ENCODE measurements at places on chromosomes 16 and 17.

GRCh38 chr17:68544111-68544915 is 32.1 kb downstream of the PRKAR1A start:
- no peak for DNase-seq

GRCh38 chr16:85216522-85217375 is 104.5 kb upstream of the CIBAR2 start:
- no peak for DNase-seq

- DNase-seq: peak; percentile 51
Measured at GRCh38 chr17:75652934-75653549, 13.9 kb downstream of the RECQL5 start.

GRCh38 chr17:35284955-35285354 is 42.1 kb downstream of the SLFN5 start:
- DNase-seq: peak; percentile 6

DNA sequence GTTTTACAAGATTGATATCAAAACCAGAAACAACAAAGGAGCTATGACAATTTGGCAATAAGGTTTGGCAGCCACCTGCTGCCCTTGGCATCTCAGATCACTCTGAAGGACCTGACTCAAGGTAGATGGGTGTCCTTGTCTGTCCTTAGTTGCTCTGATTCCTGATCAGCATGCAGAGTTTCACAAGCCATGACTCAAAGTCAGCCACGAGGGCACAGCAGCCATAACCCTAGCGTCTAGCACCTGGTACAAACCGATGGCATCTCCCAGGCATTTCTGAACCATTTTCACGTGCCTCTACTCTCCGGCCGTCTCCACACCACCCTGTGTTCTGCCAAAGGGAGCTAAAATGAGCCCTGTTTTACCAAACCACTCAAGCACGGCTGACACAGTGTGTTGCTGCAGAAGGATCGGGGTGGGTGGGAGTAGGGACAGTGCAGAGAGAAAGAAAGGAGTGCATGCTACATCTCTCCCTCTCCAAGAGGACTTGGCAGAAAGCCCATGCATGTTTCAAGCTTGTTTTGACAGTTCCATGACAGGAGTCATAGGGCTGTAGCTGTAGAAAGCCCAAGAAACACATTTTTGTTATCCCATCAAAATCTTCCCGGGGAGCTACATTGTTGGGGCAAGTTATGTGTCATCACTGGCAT is 297.3 kb downstream of the ABCC12 start:
- DNase-seq: no peak

DNA sequence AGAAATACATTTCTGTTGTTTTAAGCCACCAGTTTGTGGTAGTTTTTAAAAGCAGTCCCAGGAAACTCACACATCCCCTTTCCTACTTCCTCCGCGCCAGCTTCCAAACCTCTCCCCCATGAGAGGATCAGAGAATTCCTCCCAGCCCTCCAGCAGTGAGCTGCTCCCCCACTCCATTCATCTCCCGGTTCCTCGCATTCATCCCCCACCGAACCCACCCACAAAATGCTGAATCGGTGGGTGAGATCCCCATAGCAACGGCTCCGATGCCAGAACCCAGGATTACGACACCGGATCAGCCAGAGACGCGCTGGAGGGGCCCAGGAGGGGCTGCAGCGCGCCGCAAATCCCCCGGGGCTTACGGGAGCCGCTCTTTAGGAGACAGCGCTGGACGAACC is 251.4 kb upstream of the RPL38 start:
- DNase-seq: peak; percentile 91

- no peak for DNase-seq
Measured at GRCh38 chr17:14585099-14585498, 284.2 kb downstream of the HS3ST3B1 start.

DNA sequence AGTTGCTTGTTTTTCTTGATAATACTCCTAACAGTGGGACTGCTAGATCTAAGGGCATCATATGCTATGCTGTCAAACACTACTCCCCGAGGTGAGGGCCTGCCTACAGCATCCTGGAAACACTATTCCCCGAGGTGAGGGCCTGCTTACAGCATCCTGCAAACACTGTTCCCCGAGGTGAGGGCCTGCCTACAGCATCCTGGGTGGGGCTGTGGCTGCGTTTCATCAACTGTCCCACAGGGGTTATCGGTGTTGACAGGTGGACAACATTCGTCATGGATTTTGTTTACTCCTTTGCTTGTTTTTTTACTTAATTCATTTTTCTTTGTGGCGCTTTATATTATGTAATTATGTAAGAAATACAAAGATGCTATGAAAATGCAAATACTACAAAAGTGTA is 22.5 kb downstream of the NPRL3 start:
- DNase-seq: no peak

DNA sequence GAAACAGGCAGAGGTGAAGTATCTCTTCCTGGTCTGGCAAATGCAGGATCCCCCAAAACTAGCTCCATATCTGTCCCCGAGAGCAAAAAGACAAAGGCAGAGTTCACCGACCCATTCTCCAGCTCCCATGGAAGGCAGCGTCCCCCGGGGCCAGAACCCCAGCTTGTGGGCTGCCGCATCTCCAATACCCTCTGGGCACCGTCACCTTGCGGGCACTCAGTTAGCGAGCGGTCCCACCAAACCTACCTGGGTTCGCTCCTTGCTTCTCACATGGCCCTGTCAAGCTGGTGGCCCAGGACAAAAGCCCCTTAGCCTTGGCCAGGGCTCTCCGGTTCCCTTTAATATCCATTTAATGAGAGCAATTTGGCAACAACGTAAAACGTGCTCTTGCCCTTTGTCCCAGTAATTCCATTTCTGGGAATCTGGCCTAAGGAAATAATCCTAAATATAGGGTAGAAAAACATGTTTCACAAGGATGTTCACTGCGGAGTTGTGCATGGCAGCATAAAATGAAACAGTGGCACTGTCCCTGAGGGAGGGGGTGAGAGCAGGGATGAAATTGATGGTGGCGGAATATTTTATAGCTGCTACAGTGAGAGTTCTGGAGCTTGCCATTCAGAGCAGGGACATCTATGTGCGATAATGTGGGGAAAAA is 157.1 kb downstream of the CMIP start:
- no peak for DNase-seq

DNA sequence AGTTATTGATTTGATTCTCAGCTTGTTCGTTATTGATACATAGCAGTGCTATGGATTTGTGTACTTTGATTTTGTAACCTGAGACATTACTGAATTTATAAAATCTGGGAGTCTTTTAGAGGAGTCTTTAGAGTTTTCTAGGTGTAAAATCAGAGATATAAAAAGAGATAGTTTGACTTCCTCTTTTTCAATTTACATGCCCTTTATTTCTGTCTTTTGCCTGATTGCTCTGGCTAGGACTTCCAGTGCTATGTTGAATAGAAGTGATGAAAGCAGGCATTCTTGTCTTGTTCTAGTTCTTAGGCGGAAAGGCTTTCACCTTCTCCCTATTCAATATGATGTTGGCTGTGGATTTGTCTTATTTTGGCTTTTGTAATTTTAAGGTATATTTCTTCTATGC is 106.2 kb downstream of the PHKB start:
- peak; percentile 25 for DNase-seq

DNA sequence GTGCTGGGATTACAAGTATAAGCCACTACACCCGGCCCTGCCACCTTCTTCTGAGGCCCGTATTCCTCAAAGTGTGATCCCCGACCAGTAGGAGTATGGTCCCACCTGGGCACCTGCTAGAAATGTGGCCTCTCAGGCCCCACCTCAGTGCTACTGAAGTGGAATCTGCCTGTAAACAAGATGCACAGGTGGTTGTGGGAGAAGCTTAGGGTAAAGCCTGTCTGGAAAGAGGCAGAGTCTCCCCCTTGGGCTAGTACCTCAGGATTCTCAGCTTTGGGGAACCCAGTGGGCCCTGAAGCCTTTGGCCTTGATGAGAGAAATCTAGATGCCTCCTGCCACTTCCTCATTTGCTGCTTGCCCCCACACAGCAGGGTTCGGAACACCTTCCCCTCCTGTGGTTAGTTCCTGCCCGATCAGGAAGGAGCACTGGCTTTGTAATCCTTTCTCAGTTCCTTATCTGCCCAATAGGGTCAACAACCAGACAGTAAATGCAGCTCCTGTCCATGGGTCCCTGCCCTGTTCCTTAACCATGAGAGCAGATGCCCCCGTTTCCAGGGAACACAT is 25.2 kb downstream of the TK2 start:
- DNase-seq: peak; percentile 99

GRCh38 chr17:46883871-46884520 is 32.6 kb downstream of the WNT9B start:
- DNase-seq: no peak

DNA sequence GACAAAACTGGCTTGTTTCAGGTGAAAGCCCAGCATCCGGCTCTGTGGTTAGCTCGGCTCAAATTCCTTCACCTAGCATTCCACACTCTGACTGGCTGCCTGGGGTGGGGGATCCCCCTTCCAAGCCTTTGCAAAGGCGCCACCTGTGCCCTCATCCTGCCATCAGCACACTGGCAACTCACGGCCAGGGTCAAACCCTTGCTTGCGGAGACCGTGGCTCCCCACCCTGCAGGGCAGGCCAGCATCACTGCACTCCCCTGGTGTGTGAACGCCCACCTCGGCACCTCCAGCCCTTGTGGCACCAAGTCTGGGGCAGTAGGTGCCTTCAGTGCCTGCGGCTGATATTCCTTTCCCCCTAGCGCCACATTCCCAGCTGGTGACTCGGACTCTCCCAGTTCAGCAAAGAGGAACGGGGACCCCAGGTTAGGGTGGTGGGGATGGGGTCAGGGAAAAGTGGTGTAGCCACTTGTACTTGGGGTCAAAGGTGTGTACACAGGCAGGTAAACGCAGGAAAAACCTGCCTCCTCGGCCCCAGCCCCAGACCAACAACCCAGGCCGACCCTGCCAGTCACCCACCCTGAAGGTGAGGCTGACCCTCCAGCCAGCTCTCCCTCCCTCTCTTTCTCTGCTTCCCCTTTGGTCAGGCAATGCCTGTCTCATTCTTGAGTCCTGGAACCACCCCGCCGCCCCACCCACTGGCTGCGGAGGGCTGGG is 1.1 kb downstream of the FLII start:
- no peak for DNase-seq

DNA sequence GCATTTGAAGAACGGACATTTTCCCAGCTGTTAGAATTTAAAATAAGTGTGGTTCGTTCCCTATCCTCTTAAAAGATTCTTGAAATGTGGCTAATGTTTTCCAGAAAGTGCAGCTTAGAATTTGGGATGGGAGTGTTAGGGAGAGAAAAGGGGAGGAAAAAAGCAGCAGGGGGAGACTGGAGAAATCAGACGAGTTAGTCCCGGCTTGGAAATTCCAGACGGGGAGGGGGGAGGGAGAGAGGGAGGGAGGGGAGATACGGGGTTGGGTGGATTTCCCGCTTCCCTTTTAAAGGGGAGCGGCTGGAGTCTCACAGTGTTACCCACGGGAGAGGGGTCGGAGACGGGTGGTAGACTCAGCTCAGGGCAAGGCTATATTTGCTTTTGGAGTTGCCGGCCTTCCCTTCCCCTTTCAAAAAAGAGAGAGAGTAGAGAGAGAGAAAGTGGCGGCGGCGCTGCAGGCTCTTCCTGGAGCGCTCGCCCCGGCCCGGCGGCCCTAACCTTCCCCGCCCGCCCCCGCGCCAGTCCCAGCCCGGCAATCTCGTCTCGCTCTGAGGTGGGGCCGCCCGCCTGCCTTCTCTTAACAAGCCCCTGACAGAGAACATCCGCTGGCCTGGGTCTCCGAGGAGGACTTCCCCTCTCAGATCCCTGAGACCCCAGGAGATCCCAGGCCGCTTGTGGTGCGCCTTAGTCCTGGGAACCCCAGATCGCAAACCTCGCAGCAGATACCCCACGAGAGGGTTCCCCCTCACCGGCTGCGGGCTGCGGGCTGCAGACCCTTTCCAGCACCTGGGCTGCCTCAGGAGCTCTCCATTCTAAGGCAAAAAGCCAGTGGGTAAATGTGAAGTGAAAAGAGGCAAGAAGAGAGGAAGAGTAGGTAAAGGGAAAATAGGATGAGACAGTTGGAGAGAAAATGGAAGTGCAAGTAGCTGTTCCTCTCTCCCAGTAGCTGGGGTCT is 6.6 kb downstream of the IGF2BP1 start:
- DNase-seq: no peak

DNA sequence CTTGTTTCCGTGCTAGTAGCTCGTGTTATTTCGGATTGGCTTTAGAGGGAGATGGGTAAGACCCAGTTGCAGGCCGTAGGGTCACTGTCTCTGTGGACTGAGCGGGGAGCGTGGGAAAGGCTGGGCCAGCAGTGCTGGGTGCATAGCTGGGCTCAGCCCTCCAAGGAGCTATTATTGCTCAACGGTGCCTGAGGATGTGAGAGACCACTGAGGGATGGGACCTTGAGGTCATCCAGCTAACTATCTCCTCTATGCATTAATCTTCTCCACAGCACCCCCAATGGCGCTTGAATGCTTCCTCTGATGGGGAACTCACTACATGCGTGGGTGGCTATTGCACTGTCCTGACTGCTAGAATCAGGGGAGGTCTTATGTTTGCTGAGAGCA is 126.1 kb upstream of the FOXF1 start:
- DNase-seq: peak; percentile 11

DNA sequence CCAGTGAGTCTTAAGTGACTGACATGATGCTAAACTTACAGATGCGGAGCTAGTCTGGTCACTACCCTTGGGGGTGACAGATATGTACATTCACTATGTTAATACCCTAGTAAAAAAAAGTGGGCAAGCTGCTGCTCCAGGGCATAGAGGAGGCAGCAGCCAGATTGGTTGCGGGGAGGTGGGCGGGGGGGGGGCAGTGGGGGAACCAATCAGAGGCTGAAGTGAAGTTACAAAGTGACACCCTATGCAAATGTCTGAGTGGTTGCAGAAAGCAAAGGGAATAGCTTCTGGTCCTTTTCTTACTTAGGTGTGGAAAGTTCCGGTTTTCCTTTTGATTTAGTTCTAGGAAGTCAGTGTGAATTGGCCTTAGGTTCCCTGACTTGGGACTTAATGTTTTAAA is 12.1 kb downstream of the NDEL1 start:
- DNase-seq: no peak

GRCh38 chr17:82114447-82114846 is 16.4 kb upstream of the FASN start:
- DNase-seq: no peak

GRCh38 chr17:76560036-76560876 is 20.4 kb downstream of the PRCD start:
- peak; percentile 29 for DNase-seq

GRCh38 chr17:42459256-42459800 is 650 bp downstream of the ATP6V0A1 start:
- DNase-seq: peak; percentile 51

GRCh38 chr17:39222866-39223834 is 2.6 kb downstream of the STAC2 start:
- no peak for DNase-seq

GRCh38 chr16:25110387-25110947 is 1.1 kb upstream of the LCMT1 start:
- DNase-seq: peak; percentile 33

GRCh38 chr16:78022347-78023060 is at the start of gene CLEC3A:
Gene CLEC3A (plus strand): TSS chr16:78022548. CDS start chr16:78022627, 79 bp downstream.
- no peak for DNase-seq

- peak; percentile 98 for DNase-seq
Measured at GRCh38 chr16:75064403-75065148, 52.0 kb downstream of the LDHD start.

DNA sequence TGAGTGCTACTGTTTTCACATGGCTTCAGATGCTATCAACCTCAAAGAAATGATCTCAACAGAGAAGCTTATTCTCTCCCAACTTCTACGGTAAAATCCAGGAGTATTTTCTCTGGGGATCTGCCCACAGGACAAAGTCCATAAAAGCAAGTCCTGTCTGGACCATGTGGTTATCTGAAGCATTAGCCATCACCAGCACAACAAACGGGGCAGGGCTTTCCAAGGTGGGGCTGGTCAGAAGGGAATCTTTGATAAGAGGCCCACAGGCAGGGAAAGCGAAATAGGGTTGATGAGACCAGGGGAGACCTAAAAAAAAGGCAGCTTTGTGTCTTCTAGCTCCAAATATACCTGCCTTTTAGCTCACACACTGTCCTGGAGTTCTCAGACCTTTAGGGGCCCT is 38.7 kb upstream of the CACNG3 start:
- no peak for DNase-seq

- no peak for DNase-seq
Measured at GRCh38 chr17:2421315-2422147, 20.7 kb upstream of the MNT start.
